Occipital lobe (tissue), 3 donors: ENCODE measurements at places on chromosomes 1 and 21.

GRCh38 chr1:36595921-36596320 lies 113.2 kb upstream of the CSF3R start:
- DNase-seq = no peak

- no peak for DNase-seq
These were observed 75.5 kb upstream of the LRRC53 start for GRCh38 chr1:74587888-74588287.

DNA sequence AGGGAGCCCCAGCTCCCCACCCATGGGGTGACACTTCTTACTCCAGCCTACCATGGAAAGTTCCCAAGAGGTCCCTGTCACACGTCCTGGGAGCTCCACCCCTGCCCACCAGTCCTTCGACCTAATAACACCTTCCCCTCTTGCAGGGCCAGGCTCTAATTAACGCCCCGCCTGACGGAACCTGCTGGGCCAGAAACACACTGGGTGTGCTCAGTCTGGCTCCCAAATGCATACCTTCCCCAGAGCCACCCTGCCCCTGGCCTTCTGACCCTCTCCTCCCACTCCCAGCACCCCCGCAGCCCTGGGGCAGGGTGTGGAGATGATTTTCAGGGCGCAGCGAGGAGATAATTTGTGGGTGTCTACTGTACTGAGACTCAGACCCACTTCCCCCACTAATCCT lies 20.6 kb downstream of the PGLYRP3 start:
- no peak for DNase-seq

GRCh38 chr1:174215766-174216165 lies 56.4 kb downstream of the RABGAP1L start:
- no peak for DNase-seq

DNA sequence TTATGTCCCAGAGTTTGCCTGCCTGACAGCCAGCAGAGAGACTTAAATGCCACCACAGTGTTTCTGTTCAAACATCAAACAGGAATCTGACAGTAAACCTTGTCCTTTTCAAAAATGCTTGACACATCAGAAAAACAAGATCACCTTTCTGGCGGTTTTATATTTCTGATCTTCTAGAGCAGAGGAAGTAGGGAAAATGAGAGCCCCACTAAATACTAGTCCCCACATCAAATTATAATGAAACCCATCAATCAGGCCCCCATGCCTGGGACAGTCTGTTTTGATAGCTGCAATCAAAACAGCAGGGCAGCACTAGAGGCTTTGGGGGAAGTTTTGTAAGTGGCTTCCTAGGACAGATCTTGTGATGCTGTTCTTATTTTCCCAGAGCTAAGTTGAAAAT lies 129.3 kb downstream of the CNIH3 start:
- DNase-seq = no peak

- no peak for DNase-seq
These were observed 38.5 kb downstream of the MSTO1 start for GRCh38 chr1:155648207-155649147.

- DNase-seq = no peak
These were observed 3.3 kb upstream of the ADAR start for GRCh38 chr1:154611150-154611862.

- DNase-seq = no peak
These were observed 818.0 kb downstream of the LTN1 start for GRCh38 chr21:28174701-28175100.

DNA sequence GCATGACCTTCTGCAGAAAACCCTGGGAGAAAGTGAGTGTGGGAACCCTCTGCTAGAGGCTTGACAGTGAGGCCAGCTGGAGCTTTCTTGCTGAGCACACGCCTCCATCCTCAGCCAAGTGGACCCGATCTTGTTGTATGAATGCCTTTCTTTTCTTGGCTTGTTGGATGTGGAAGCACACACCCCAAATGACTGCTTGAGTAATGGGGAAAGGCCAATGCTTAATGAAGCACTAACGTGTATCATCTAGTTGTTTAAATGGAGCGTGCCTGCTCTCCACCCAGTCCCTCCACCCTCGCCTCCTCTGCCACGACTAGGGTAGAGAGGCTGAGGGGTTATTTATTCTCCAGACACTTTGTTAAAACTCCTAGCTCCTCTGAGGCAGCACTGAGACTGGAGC lies 54.3 kb upstream of the IKBKE start:
- no peak for DNase-seq

DNA sequence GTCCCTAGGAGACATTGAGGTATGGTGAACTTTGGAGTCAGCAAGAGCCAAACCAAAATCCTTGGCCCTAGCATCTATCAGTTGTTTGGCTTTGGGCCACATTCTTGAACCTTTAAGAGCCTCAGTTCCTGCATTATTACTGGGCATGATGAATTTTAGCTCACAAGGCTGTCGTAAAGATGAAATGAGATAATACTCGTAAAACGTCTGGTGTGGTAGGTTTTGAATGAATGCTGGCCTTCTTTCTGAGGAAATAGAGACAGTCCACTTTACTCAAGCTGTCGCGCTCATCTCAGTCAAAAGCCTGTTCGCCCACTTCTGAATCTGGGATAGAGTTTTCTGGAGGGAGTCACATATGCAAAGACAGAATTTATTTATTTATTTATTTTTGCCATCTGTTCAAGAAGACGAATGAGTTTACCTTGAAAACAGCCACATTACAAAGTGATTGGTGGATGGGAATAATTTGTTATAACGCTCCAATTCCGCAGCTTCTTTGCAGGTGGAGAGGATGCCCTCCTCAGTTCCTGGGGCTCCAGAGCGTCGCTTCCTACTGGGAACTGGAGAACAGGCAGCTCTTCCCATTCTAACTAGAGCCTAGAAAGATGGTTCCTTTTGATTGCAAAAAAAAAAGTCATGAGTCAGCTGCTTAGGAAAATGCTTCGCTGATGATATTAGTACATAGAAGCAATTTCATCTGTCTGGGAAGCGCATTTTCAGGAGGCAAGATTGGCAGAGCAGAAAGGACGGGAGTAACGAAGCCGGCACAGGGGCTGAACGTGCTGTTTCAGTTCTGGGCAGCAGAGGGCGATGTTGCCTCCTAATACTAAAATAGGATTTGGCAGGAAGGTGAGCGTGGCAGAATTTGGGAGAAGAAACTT lies 49.9 kb upstream of the CYP2J2 start:
- DNase-seq = peak; percentile 35

GRCh38 chr21:19236209-19236608 lies 832.6 kb upstream of the TMPRSS15 start:
- DNase-seq = no peak

DNA sequence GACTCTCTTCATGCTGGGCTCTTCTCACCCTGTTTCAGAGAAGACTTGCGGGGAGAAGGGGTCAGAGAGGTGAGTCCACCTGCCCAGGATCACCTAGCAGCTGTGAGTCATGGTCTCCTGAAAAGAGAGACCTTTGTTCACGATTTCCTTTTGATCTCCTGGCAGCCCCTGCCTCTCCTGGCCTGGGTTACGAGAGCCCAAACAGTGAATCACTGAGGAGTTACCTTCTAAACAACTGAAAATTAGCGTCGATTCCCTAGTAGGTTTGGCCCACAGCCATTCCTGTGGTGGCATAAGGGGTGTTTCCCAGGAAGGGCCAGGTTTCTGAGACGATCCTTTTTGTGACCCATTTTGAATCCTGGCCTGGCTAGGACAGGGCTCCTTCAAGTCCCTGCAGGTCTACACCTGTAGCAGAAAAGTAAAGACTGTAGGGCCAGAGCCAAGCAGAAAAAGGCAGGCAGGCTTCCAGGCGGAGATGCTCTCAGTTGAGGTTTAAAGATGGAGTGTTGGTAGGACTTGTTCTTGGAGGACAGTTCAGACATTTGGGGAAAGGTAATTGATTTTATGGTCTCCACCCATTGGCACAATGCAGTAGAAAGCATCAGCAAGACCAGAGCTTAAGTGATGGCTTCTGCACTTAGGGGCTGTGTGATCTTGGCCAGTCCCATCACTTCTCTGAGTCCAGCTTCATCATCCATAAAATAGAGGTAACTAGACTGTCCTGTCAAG lies 2.1 kb upstream of the PLA2G2E start:
- DNase-seq = no peak

DNA sequence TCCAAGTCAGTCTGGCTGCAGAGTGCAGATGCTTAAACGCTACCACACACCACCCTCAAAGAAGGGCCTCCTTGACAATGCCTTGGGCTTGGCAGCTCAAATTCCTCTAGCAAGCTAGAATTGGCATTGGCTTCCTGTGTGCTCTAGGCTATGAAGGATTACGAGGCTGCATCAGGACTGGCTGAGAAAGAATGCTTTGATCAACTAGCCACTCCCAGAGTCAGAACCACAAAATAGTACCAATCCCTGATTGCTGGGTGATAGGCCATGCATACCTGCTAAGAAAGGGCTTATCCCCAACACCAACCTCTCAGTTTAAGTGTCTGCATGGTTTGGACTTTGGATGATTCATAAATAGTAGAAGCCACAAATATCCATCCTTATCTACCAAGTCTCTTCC lies 504.9 kb downstream of the OMA1 start:
- no peak for DNase-seq

- no peak for DNase-seq
These were observed 15.5 kb upstream of the MAST2 start for GRCh38 chr1:45787905-45788304.

DNA sequence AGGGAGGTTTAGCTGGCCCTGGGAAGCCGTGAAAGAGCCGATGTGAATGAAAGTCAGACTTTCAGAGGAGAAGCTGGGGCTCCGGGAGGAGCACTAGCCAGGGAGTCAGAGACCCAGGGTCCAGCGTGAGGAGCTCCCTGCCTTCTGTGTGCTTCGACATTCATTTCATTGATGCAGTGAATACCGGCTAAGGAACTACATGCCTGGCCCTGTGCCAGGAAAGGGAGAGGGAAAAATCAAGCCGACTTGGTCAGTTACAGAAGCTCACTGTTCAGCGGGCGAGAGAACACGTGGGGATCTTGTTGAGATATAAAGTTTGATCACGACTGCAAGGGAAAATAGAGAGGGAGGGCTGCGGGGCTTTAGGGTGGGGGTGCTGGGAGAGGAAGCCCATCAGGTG lies 76.7 kb upstream of the RUNX3 start:
- no peak for DNase-seq

GRCh38 chr1:240739754-240740153 lies 127.8 kb upstream of the GREM2 start:
- DNase-seq = no peak

DNA sequence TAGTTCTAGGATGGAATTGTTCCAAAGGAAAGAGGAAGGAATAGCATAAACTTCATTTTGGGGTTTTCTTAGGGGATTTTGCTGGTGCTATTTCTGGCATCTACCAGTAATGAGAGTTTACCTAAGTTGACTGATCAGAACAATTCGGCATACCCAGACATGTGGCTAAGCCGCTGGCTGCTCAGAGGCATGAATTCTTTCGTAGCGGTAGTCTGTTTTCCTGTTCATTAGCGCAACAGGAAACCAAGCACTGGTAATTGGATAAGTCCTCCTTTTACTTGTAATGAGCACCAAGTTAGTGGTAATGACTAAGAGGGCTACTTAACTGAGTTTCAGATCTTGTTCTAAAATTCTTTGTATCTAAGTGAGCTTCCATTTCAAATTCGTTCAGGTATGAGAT lies 38.6 kb downstream of the C21orf91 start:
- no peak for DNase-seq

DNA sequence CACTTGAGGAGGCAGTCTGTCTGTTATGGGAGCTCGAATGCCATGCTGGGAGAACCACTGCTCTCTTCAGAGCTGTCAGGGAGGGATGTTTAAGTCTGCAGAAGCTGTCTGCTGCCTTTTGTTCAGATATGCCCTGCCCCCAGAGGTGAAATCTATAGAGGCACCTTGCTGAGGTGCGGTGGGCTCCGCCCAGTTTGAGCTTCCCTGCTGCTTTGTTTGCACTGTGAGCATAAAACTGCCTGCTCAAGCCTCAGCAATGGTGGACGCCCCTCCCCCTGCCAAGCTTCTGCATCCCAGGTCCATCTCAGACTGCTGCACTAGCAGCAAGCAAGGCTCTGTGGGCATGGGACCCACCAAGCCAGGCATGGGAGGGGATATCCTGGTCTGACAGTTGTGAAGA lies 247.5 kb downstream of the LMX1A start:
- no peak for DNase-seq

DNA sequence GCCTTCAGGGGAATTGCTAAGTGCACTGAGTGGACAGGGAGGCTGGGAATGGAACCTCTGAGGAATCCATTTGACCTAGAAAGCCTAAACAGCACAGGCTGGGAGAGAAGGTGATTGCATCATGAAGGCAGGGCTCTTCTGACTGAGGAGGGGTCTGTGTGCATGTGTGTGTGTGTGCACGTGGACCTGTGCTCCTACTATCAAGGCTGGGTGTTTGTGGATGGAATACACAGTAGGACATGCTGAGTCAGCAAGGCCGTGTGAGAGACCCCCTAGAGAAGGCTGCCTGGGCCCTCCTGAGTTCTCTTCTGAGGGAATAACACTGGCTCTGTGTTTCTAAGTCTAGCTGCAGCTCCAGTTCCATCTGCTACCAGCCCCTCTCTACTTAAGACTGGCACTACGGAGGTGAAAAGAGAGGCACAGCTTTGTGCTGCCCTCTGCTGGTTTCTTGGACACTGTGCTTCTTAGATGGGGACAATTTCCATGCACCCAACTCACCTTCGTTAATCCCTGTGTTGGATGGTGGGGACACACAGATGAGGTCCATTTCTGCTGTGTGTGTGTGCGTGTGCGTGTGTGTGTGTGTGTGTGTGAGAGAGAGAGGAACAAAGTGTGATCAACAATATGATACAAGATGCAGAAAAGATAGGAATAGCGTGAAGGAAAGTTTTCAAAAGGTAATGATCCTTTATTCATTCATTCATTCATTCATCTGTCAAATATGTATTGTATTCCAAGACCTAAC lies 6.2 kb upstream of the EFCAB14 start:
- DNase-seq = peak; percentile 7

DNA sequence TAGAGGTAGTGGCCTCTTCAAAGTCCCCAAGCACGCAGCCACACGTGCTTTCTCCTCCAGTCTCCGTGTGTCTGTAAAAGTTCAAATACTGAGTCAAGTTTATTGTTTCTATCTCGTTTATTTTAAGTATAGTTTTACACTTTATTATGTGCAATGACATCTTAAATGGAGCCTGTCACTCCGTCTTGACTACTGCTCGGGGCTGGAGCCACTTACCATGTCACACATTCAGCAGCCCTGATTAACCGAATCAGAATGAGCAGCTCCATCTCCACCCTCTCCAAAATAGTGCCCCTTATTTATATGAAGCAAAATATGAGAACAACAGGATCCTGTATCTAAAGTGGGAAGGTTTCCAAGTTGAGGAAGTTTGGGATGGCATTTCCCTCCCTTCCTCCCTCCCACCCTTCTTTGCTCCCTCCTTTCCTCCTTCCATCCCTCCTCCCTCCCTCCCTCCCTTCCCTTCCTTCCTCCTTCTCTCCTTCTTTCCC lies 201.0 kb downstream of the PBX1 start:
- DNase-seq = no peak

DNA sequence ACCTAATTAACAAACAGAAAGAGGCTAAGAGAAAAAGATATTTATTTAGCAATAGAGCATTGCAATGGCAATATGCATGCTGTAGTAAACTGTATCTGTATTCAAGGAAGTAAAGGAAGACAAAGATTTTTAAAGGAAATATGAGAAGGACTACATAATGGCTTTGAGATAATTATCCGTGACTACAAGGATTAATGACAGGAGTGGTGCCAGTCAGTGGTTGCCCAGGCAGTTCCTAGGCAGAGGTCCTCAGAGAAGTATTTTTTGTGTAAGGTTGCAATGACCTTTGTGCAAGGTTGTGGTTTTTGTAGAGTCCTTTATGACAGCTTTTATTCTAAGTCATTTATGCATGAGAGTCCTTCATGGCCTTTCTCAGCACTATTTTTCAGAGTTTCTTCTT lies 711.1 kb upstream of the CHRM3 start:
- no peak for DNase-seq

GRCh38 chr1:53891678-53892077 lies 2.1 kb upstream of the YIPF1 start:
- no peak for DNase-seq
